Activated CD8-positive, alpha-beta memory T cell treated with anti-CD3 and anti-CD28 coated beads, Interleukin-2, amount 10 ng/mL, durations not matched to agents 7 days and 5 days (primary cell): ENCODE measurements at places on chromosomes 5 and 9. TPM values are rescaled to one million over a fixed set of nuclear protein-coding genes. Genes with fewer than 3 reads are reported as not detected.

Gene MAT2B
- total RNA-seq, result 104 TPM

Gene GPR107
- 25.6 TPM for total RNA-seq

- no peak for DNase-seq
These were observed 37.7 kb upstream of the RAPGEF6 start for GRCh38 chr5:131672776-131673175.

DNA sequence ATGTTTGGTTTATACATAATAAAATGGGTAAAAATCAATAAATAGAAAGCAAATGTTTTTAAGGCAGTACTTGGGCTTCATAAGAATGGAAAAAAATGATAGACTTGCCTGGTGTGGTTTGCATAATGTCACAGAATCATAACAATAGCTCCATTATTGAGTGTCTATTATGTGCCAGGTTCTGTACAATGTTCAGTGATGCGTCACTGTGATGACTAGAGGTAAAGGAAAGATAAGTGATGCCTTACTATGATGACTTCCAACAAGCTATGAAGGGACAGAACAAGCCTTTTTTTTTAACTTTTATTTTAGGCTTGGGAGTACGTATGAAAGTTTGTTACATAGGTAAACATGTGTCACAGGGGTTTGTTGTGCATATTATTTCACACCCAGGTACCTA is 128.8 kb downstream of the TMC1 start:
- DNase-seq, result no peak

DNA sequence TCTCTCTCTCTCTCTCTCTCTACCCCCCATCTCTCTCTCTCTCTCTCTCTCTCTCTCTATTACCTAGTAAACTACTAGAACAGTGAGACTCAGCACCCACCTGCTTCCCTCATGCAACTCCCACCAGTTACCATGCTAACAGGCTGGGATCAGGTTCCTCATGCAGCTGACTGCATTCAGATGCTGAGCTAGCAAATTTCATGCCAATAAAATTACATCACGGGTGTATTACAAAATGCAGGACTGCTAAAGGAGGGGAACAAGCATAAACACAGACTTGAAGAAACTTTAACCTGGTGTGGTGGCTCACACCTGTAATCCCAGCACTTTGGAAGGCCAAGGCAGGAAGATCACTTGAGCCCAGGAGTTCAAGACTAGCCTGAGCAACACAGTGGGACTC is 76.0 kb downstream of the CEMIP2 start:
- no peak for DNase-seq
